Vein endothelial cell (primary cell): ENCODE measurements at places on chromosomes 13 and 19. TPM values are rescaled to one million over a fixed set of nuclear protein-coding genes. Genes with fewer than 3 reads are reported as not detected.

The CHST8 gene
- total RNA-seq: 0.29 TPM in 1 of 2 replicates, not detected in the other

The C5AR2 gene
- total RNA-seq: not detected in 2 replicates

The LRG1 gene
- 0.65 and 0.86 TPM in 2 replicates for total RNA-seq

The PSPN gene
- total RNA-seq: 0.98 and 1.2 TPM in 2 replicates

The UBE2L5 gene
- total RNA-seq: not detected in 2 replicates

The ZNF177 gene
- total RNA-seq: 0.98 and 1.3 TPM in 2 replicates

The SEMA6B gene
- total RNA-seq: 236 and 245 TPM in 2 replicates

The TYROBP gene
- total RNA-seq: not detected in 2 replicates

The OR7D2 gene
- total RNA-seq: not detected in 2 replicates

The TNNI3 gene
- total RNA-seq: not detected in 2 replicates

The MBD3L2 gene
- total RNA-seq: not detected in 2 replicates

The DDX49 gene
- 52.6 and 56.6 TPM in 2 replicates for total RNA-seq

The SIGLEC8 gene
- total RNA-seq: not detected in 2 replicates

The ADGRE3 gene
- not detected in 2 replicates for total RNA-seq
